ENCODE measurements at places on chromosomes 16 and 17. TPM values are rescaled to one million over a fixed set of nuclear protein-coding genes. Genes with fewer than 3 reads are reported as not detected.

GRCh38 chr16:88983771-88984687 lies 7.0 kb upstream of the CBFA2T3 start:
- H3K4me1 ChIP-seq: no peaks in the 10 kb centered on the region
- no peak for DNase-seq
- H3K27ac ChIP-seq: no peak overlapping the region
- no peaks in the 10 kb centered on the region for H3K36me3 ChIP-seq

- H3K27ac ChIP-seq: no peak overlapping the region
- H3K4me1 ChIP-seq: peaks cover 3% of the 10 kb centered on the region
- DNase-seq: no peak
Observed at GRCh38 chr17:81954131-81955057, 6.6 kb downstream of the NOTUM start.

DNA sequence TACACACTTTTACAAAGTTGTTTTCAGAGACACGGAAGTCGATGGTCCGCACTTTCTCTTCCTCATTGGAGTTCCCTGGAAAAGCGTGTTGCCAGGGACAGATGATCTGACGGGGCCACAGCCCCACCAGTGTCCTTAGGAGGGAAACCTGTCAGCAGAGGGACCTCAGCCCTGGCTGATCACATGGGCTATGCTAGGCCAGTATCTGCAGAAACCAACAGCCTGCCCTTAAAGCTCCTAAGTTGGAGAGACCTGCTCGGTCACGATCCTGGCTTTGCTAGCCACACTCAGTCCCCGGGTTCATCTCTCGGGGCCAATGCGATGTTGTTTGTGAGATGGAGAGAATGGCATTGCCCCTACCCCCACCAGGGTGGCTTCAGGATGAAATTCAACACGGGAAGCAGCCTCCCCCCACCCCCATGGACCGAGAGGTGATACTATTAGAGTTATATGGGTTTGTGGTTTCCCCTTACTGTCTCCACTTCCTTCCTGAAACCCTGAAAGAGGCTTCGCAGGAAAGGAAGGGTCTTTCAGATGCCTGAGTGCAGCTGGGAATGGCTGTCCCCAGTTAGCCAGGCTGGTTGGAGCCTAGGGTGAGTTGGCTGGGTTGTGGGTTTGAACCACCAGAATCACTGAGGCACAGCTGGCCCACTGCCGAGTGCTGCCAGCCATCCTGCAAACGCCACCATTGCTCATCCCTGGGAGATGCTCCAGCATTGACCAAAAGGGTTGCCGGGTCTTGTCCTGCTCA lies 16.6 kb downstream of the RMI2 start:
- peak; percentile 51 for DNase-seq
- H3K27ac ChIP-seq: no peak overlapping the region
- peaks cover 30% of the 10 kb centered on the region for H3K4me1 ChIP-seq
- H3K4me3 ChIP-seq: no peak overlapping the region

DNA sequence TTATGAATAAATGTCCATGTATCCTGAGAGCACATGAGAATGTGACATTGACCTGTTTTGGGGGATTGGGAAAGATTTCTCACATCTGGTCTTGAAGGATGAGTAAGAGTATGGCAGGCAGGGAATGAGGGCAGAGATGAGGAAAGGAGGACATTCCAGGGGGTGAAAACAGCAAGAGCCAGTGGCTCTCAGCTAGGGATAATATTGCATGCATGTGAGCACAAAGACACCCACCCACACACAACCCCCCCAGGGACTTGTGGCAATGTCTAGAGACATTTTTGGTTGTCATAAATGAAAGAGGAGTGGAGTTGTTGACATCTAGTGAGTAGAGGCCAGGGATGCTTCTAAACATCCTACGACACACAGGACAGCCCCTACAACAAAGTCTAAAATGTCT lies 6.0 kb downstream of the MYO1D start:
- H3K27me3 ChIP-seq: no peaks in the 10 kb centered on the region
- H3K4me3 ChIP-seq: no peak overlapping the region
- H3K4me1 ChIP-seq: peaks cover 44% of the 10 kb centered on the region
- DNase-seq: no peak
- no peaks in the 10 kb centered on the region for H3K36me3 ChIP-seq
- peak overlapping the region; percentile 60 for H3K27ac ChIP-seq

DNA sequence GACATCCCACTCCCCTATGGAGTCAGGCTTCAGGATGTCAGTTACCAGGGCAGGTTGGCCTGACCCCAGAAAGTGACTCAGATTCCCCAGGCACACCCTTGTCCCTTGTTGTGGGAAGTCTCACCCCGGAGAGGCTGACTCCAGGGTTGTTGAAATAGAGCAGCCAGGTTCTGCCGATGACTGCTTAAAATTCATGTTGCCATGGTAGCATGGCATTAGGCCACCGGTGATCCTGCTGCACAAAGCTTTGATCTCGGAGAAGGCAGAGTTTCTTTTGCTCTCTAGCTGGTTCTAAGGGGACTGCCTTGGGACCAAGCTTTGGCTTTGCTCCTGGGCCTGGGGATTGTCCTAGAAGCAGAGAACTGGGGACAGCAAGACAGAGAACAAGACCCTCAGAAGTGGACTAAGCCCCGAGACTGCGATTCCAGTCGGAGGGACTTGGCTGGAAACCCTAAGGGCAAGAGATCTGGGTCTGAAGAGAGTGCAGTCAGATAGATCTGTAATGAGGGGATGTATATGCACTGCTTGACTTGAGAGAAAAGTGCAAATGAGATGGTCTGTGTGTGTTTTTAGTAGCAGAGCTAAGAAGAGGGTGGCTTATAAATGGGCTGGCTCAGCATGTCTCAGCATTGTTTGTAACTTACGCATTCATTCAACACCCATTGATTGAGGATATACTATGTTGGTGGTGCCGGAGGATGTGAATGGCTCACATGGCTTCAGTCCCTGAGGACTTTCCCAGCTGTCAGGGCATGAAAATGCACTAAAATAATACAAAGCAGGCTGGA lies 106.9 kb downstream of the RGS9 start:
- H3K4me3 ChIP-seq: no peak overlapping the region
- no peaks in the 10 kb centered on the region for H3K4me1 ChIP-seq
- no peak overlapping the region for H3K27ac ChIP-seq
- H3K27me3 ChIP-seq: no peaks in the 10 kb centered on the region

GRCh38 chr17:57945996-57946797 lies 9.0 kb downstream of the CUEDC1 start:
- no peaks in the 10 kb centered on the region for H3K36me3 ChIP-seq
- no peaks in the 10 kb centered on the region for H3K27me3 ChIP-seq
- peak overlapping the region; percentile 43 for H3K4me3 ChIP-seq
- peak overlapping the region; percentile 80 for H3K27ac ChIP-seq
- H3K4me1 ChIP-seq: peaks cover 66% of the 10 kb centered on the region
- DNase-seq: no peak

DNA sequence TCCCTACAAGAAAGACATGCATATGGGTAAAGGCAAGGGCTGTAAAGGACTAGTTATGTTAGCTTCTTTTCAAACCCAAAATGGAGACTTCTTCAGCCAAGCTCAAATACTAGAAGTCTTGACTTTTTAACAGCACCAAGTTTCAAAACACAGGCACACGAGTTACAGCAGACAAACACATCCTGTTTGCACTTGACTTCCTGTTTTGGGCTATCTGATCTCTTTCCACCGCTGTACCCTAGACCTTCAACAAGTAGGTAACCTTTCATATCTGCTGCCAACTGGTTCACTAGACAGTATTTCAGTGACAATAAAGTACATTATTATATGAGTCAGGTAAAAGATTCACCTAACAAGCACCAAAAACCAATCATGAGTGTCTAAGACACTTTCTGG lies 12.3 kb downstream of the RFFL start:
- H3K36me3 ChIP-seq: no peaks in the 10 kb centered on the region
- peak overlapping the region; percentile 0 for H3K4me3 ChIP-seq
- no peaks in the 10 kb centered on the region for H3K27me3 ChIP-seq
- DNase-seq: no peak
- H3K27ac ChIP-seq: peak overlapping the region; percentile 70
- peaks cover 42% of the 10 kb centered on the region for H3K4me1 ChIP-seq

DNA sequence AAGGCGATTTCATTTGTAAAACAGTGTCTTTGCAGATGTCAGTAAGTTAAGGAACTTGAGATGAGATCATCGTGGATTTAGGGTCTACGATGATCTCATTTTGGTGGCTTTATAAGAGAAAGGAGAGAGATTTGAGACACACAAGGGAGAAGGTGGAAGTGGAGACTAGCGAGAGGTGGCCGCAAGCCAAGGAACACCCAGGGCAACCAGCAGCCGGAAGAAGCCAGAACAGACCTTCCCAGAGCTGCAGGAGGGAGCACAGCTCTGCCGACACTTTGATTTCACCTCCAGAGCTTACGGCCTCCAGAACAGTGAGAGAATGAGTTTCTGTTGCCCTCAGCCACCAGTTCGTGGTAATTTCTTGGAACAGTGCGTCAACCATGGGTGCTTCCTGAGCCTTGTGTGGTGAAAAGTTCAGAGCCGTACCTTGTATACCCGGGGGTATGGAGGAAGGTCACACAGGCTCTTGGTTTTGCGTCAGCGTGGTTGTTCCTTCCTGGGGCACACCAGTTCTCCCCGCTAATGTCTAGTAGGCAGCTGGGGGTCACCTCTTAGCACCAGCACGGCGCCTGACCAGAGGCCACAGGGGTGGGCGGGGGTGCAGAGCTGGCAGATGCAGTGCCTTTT lies 12.9 kb upstream of the SEC14L1 start:
- H3K4me1 ChIP-seq: peaks cover 31% of the 10 kb centered on the region
- H3K36me3 ChIP-seq: no peaks in the 10 kb centered on the region
- peak overlapping the region; percentile 29 for H3K4me3 ChIP-seq

DNA sequence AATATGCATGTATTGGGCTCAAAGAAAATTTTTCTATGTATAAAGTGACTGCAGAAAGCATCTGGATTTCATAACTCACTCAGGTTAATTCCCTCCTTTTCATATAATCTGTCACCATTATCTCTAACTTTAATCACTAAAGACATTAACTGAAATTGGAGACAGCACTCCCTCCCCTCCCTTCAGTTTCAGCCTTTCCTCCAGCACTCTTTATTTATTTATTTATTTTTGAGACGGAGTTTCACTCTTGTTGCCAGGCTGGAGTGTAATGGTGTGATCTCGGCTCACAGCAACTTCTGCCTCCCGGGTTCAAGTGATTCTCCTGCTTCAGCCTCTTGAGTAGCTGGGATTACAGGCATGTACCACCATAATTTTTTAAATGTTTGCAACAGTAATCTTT lies 43.1 kb downstream of the CDH8 start:
- H3K27ac ChIP-seq: no peak overlapping the region
- no peaks in the 10 kb centered on the region for H3K36me3 ChIP-seq
- no peaks in the 10 kb centered on the region for H3K4me1 ChIP-seq
- DNase-seq: no peak
- H3K27me3 ChIP-seq: no peaks in the 10 kb centered on the region

Gene MT1M
- 40.3 TPM for total RNA-seq

Gene EME1
- total RNA-seq: 1.3 TPM

Gene COPZ2
- 24.5 TPM for total RNA-seq

Gene TEKT3
- not detected for total RNA-seq

Gene SPATA22
- total RNA-seq: 0.75 TPM

Gene G6PC1
- not detected for total RNA-seq
